ENCODE measurements at places on chromosomes 1 and 21. TPM values are rescaled to one million over a fixed set of nuclear protein-coding genes. Genes with fewer than 3 reads are reported as not detected.

GSTM5 gene
- not detected for total RNA-seq

CPTP gene
- total RNA-seq, result 16.3 TPM

DNA sequence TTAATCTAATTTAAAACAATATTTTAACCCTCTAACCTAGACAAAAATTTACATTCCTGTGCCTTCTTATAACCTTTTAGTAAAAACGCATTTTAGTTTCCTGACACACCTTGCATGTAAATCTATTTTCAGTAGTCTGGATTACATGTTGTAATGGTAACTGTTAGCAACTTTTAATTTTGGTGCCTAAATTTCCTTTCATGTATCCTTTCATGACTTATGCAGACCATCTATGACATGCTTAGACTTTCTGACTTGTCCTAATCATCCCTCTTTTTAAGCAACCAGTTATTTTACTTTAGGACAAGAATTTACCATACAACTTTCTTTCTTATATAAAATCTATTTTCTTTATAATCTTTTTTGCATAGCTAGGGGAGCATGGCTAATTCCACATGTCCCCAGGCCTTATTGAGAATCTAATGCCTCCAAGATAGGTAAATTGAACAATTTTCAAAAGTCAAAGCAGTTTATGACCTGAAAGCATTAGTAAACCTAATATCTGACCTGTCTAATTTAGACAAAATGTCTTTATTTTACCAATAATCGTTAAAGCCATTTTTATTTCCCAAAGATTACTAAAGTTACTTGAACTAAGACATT lies 57.5 kb upstream of the IL12RB2 start:
- H3K4me3 ChIP-seq, result no peak overlapping the region
- no peaks in the 10 kb centered on the region for H3K4me1 ChIP-seq
- DNase-seq, result peak; percentile 8
- H3K27me3 ChIP-seq, result no peaks in the 10 kb centered on the region
- H3K27ac ChIP-seq, result no peak overlapping the region
- no peaks in the 10 kb centered on the region for H3K36me3 ChIP-seq

ACBD3 gene
- total RNA-seq, result 29.6 TPM

- peak within 1 kb of the TSS; percentile 100 for H3K4me3 ChIP-seq
- DNase-seq, result no peak
- H3K27me3 ChIP-seq, result no peaks in the 10 kb centered on the region
- H3K36me3 ChIP-seq, result peaks cover 6% of the 10 kb centered on the region
- peak within 1 kb of the TSS; percentile 90 for H3K27ac ChIP-seq
- peaks cover 22% of the 10 kb centered on the region for H3K4me1 ChIP-seq
Observed at GRCh38 chr1:155207806-155208540, at the start of gene THBS3. Gene THBS3 (minus strand): TSS chr1:155207897. CDS start chr1:155207876, 21 bp downstream.

GRCh38 chr1:150049926-150050325 lies 17.6 kb upstream of the VPS45 start:
- no peaks in the 10 kb centered on the region for H3K36me3 ChIP-seq
- H3K4me1 ChIP-seq, result peaks cover 16% of the 10 kb centered on the region
- no peak for DNase-seq
- H3K27me3 ChIP-seq, result no peaks in the 10 kb centered on the region
- no peak overlapping the region for H3K27ac ChIP-seq

- no peaks in the 10 kb centered on the region for H3K36me3 ChIP-seq
- DNase-seq, result no peak
- H3K27ac ChIP-seq, result no peak overlapping the region
- H3K4me3 ChIP-seq, result no peak overlapping the region
- H3K27me3 ChIP-seq, result no peaks in the 10 kb centered on the region
Observed at GRCh38 chr1:17629460-17629859, 90.0 kb downstream of the ARHGEF10L start.

DNA sequence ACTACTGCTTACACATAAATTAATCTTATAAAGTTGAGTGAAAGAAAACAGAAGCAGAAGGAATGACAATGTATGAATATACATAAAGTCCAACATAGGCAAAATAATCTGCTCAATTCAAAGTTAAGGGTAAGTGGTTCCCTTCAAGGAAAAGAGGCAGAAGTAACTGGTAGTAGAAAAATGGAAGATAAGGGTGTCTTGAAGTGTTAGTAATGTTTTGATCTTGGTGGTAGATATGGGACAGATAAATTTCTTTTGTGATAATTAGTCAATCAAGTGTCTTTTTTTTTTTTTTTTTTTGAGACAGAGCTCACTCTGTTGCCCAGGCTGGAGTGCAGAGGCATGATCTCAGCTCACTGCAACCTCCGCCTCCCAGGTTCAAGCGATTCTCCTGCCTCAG lies 12.7 kb downstream of the USP48 start:
- no peaks in the 10 kb centered on the region for H3K27me3 ChIP-seq
- H3K4me3 ChIP-seq, result no peak overlapping the region
- peaks cover 13% of the 10 kb centered on the region for H3K4me1 ChIP-seq
- no peaks in the 10 kb centered on the region for H3K36me3 ChIP-seq
- DNase-seq, result no peak
- H3K27ac ChIP-seq, result no peak overlapping the region

DNA sequence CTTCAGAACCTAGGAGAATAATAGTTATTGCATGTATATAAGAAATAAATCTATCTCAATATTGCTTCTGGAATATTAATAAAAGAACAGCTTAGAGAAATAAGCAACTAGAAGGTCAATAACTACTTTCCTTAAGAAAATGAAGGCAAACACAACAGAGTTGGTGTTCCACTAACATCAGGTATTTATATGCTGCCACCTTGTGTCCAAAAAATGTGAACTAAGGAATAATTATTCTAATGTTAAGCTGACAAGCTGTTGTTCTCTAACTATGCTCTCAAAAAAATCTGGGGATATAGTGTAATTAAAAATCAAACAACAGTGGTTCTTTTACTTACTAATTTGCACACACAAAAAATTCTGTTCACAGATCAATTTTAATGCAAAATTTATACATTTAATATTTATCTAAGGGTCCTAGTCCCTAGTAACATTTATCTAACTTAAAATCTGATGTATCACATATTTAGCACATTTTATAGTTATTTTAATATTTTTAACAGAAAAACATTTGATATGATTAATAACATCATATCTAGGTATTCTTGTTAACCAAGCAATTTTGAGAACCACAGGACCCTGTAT lies 39.6 kb downstream of the UCHL5 start:
- peak; percentile 49 for DNase-seq
- H3K4me3 ChIP-seq, result no peak overlapping the region
- no peak overlapping the region for H3K27ac ChIP-seq
- H3K36me3 ChIP-seq, result peaks cover 13% of the 10 kb centered on the region

CBR3 gene
- total RNA-seq, result 1.7 TPM

DNA sequence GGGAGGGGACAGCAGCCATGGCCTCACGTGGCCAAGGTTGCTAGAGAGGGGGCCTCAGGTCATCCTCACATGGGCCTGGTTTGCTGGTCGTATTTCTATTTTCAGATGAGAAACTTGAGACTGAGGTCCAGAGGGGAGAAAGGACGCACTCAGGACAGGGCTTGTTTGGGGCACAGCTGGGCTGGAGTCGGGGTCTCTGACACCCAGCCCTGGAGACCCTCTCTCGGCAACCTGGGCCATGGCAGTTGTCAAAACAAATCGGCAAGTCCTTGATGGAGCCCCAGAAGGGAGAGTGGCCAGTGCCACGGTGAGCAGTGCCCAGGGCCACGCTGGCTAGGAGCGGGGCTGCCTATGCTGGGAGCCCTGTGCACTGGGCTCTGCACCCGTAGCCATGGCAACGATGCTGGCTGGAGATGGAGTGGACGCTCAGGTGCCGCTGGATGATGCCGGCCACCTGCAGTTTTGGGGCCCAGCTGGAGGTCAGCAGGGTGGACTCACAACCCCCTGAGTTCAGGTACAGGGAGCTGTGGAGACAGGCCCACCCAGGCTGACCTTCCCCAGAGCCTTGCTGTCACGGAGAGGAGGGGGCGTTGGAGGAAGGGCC lies 11.1 kb downstream of the LRRC3 start:
- no peaks in the 10 kb centered on the region for H3K4me1 ChIP-seq
- H3K27me3 ChIP-seq, result no peaks in the 10 kb centered on the region
- DNase-seq, result no peak
- no peak overlapping the region for H3K27ac ChIP-seq
- no peaks in the 10 kb centered on the region for H3K36me3 ChIP-seq
- no peak overlapping the region for H3K4me3 ChIP-seq

ACKR1 gene
- total RNA-seq, result not detected

- DNase-seq, result no peak
- no peaks in the 10 kb centered on the region for H3K36me3 ChIP-seq
- no peak overlapping the region for H3K27ac ChIP-seq
- H3K4me1 ChIP-seq, result no peaks in the 10 kb centered on the region
Observed at GRCh38 chr1:95509989-95510388, 276.0 kb downstream of the RWDD3 start.

DNA sequence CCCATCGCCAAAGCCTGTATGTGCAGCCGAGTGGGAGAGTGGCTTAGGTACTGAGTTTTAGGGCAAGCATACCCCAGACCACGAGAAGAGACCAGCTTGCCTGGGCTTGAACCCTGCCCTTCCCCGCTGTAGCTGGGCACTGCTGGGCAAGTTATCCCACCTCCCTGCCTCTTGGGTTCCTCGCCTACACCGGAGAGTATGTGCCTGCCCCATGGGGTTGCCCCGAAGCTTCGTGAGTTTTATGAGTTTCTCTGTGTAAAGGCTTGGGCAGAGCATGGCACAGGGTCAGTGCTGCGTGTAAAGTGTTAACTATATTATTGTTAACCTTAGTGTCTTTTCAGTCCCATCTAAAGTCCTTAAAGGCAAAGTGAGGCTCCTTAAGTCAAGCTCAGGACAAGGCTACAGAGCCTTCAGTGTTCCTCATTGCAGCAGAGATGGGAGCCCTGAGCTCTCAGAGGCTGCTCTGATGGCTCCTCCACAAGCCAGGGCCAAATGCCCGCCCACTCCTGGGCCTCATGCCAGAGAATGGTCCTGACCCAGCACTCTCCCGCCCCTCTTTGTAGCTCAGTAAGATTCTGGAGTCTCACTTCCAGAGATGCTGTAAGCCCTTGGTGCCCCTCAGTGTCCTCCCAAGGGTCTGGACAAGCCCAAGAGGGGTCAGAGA lies 37.0 kb upstream of the KCNA10 start:
- H3K36me3 ChIP-seq, result no peaks in the 10 kb centered on the region
- H3K4me1 ChIP-seq, result no peaks in the 10 kb centered on the region
- H3K4me3 ChIP-seq, result no peak overlapping the region
- DNase-seq, result no peak
- no peak overlapping the region for H3K27ac ChIP-seq

- H3K27me3 ChIP-seq, result no peaks in the 10 kb centered on the region
- H3K4me1 ChIP-seq, result peaks cover 5% of the 10 kb centered on the region
Observed at GRCh38 chr1:28893403-28894102, 20.8 kb upstream of the EPB41 start.

S100A16 gene
- total RNA-seq, result 196 TPM

GRCh38 chr1:232407120-232407519 lies 222.8 kb downstream of the SIPA1L2 start:
- H3K27me3 ChIP-seq, result no peaks in the 10 kb centered on the region
- H3K4me1 ChIP-seq, result no peaks in the 10 kb centered on the region
- H3K4me3 ChIP-seq, result no peak overlapping the region
- no peak for DNase-seq
- no peaks in the 10 kb centered on the region for H3K36me3 ChIP-seq
- H3K27ac ChIP-seq, result no peak overlapping the region

GRCh38 chr1:237183963-237184540 lies 142.1 kb downstream of the RYR2 start:
- no peak for DNase-seq
- H3K36me3 ChIP-seq, result no peaks in the 10 kb centered on the region
- H3K4me1 ChIP-seq, result no peaks in the 10 kb centered on the region
- no peak overlapping the region for H3K4me3 ChIP-seq

DNA sequence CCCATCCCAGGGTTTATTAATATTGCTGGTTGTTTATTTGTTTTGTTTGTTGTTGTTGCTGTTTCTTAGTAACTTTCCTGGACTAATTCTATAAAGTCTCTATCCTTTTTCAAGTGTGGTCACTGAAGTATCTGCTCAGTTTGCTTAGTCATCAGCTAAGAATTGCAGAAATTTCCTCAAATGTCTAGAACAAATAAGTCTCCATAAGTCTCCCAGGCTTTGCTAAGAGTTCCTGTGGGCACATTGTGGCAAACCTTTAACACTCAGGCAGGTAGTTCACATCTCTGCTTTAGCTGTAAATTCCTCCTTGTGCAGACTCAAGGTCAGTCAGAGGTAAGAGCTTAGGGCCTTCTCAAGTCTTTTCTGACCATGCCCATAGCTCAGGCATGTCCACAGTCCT lies 38.9 kb upstream of the C1orf185 start:
- peak overlapping the region; percentile 28 for H3K27ac ChIP-seq
- no peaks in the 10 kb centered on the region for H3K36me3 ChIP-seq
- H3K4me3 ChIP-seq, result no peak overlapping the region

PODN gene
- 0.22 TPM for total RNA-seq

DNA sequence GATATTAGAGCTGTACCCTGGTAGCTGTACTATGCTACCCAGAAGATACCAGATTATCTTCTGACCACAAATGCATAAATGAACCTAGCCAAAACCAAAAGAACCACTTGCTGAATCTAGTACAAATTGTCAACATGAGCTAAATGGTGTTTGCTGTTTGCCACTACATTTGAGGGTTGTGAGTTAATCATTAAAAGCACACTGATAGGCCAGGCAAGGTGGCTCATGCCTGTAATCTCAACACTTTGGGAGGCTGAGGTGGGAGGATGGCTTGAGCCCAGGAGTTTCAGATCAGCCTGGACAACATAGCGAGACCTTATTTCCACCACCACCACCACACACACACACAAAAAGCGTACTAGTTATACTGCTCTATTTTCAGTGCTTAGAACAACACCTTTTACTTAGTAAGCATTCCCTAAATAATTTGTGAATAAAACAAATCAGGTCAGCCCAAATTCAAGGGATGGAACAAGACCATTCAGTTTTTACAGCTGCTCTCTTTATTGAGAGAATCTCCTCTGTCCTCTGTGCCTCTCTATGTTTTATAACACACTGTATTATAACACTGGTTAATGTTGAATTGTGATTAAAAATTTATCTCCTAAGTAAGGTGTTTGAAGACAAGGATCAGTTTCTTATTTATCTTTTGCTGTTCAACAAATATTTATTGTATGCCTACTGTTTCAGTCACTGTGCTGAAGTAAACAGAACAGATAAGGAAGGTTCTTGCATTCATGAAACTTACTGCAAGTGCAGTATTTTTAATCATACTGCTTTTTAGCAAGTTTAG lies 44.0 kb downstream of the MAGI3 start:
- no peak overlapping the region for H3K27ac ChIP-seq
- peaks cover 2% of the 10 kb centered on the region for H3K4me1 ChIP-seq
- no peak for DNase-seq

DNA sequence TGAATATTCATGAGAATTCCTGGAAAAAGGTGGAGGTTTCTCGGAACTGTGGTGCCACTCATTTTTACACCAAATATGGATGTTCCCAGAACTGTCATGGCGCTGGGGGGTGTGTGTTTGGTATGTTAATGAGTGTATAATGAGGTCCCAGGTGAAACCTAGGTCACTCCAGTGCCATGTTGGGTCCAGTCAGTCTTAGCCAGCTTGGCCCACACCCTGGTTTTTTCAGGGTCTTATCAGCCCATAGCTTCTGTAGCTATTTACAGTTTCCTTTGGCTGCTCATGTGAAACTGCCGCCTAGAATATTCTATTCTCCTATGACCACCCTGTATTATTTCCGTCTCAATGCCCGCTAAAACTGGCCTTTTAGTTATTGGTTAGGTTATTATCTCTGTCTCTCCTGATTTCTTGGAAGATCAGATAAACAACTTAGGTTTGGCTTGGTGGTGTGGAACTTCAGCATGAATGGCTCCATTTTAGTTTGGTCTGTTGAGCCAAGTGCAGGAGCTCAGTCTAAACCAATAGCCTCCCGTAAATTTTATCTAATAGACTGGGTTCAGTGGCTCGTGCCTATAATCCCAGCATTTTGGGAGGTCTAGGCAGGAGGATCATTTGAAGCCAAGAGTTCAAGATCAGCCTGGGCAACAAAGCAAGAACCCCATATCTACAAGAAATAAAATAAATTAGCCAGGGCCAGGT lies 42.1 kb upstream of the EDARADD start:
- no peaks in the 10 kb centered on the region for H3K27me3 ChIP-seq
- H3K4me1 ChIP-seq, result no peaks in the 10 kb centered on the region
- H3K36me3 ChIP-seq, result no peaks in the 10 kb centered on the region
- H3K4me3 ChIP-seq, result no peak overlapping the region
- H3K27ac ChIP-seq, result no peak overlapping the region

OR10Z1 gene
- total RNA-seq, result not detected
